Uterus (tissue), 4 donors: ENCODE measurements at places on chromosomes 3 and 15. TPM values are rescaled to one million over a fixed set of nuclear protein-coding genes. Genes with fewer than 3 reads are reported as not detected.
A peak's percentile ranks its signal among the peaks of the same experiment; 100 is the strongest.

- no peaks in the 10 kb centered on the region for H3K36me3 ChIP-seq
- peak overlapping the region; percentile 66 for H3K4me3 ChIP-seq
- peak overlapping the region; percentile 34 for H3K27ac ChIP-seq
Observed at GRCh38 chr3:33278163-33278562, 921 bp downstream of the FBXL2 start.

DNA sequence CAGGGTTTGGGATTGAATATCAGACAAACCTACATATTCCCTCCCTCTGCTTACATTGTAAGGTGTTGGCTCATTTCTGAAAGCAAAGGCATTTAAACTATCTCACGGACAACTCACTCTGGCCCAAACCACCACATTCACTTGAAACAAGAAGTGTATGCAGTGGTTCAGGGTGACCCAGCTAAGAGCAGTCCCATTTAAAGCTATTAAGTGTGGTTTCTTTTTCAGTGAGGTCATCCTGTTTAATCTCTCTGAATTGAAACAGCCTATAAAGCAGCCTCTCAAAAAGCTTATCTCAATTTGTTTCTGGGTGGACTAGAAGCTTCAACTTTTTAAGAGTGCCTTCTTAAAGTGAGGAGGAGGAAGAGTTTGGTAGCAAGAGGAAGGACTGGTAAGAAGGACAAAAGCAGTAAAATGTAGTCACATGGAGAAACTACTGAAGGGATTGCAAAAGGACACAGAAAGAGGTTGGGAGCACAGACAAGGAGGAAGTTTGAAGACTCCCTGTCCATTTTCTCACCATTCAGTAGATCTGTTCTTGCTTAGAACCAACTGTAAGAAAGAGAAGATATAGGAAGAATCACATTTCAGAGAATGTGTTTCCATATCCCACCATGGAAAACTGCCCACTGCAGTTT, 151.6 kb downstream of the TMCO5A start:
- no peak for DNase-seq
- no peaks in the 10 kb centered on the region for H3K36me3 ChIP-seq
- no peaks in the 10 kb centered on the region for H3K4me1 ChIP-seq
- no peaks in the 10 kb centered on the region for H3K27me3 ChIP-seq
- no peak overlapping the region for H3K4me3 ChIP-seq

OCA2 gene
- 0.55 TPM for total RNA-seq

SYNPR gene
- 1.7 TPM for total RNA-seq

CHP1 gene
- total RNA-seq: 54.7 TPM

PARP15 gene
- 2.3 TPM for total RNA-seq

GOLGA6L4 gene
- total RNA-seq: 2.4 TPM
